ENCODE measurements at places on chromosomes 4 and X. TPM values are rescaled to one million over a fixed set of nuclear protein-coding genes. Genes with fewer than 3 reads are reported as not detected.

Gene GYPB
- total RNA-seq: not detected

Gene POU4F2
- total RNA-seq: not detected

Gene EPGN
- 5.9 TPM for total RNA-seq

Gene TLR8
- 0.08 TPM for total RNA-seq

Gene NUP62CL
- 0.74 TPM for total RNA-seq

Gene ASB12
- not detected for total RNA-seq

- no peak within 1 kb of the TSS for H3K27ac ChIP-seq
- no peaks in the 10 kb centered on the region for H3K27me3 ChIP-seq
- H3K4me1 ChIP-seq: no peaks in the 10 kb centered on the region
- DNase-seq: no peak
- no peak within 1 kb of the TSS for H3K4me3 ChIP-seq
Observed at GRCh38 chrX:74304016-74304415, at the start of gene ZCCHC13. TSS of gene ZCCHC13 (plus strand) at chrX:74304180. CDS start at chrX:74304267, 87 bp downstream.

DNA sequence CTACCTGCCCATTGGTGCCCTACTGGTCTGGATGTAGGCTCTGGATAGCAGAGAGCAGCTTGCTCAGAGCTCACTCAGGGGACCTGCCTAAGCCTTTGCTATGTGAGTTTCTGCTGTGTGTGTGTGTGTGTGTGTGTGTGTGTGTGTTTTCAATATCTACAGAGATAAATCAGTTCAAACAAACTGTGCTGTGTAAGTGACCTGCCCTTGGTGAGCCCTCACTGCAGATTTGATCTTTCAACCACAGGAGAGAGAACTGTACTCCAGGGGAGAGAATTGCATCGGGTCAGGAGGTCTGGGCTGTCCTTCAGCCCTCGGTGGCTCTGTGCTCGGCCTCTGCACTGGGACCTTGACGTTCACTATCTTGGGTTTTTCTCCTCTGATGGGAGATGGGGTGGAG is 35.0 kb upstream of the CDKN2AIP start:
- H3K27me3 ChIP-seq: no peaks in the 10 kb centered on the region
- no peaks in the 10 kb centered on the region for H3K36me3 ChIP-seq
- no peak overlapping the region for H3K27ac ChIP-seq
- no peak overlapping the region for H3K4me3 ChIP-seq
- DNase-seq: no peak

DNA sequence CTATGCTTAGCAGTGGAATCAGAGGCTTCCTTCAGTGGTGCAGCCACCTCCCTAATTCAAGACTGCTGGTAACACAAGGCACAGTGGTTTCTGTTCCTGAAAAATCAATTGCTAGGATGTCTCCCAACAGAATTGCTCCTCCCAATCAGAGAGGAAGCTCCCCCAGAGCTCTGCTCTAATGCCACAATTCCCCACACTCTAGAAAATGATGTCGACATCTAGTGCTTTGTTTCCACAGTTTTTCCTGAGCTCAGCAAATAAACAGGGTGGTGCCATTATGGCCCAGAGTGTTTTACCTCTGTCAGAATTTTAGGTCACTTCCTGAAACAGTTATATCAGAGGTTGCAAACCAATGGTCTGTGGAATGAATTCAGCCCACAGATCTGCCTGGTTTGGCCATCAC is 24.7 kb downstream of the TAB3 start:
- H3K4me1 ChIP-seq: no peaks in the 10 kb centered on the region
- DNase-seq: no peak
- H3K27ac ChIP-seq: no peak overlapping the region

- no peaks in the 10 kb centered on the region for H3K27me3 ChIP-seq
- no peak for DNase-seq
- H3K27ac ChIP-seq: no peak overlapping the region
- H3K36me3 ChIP-seq: no peaks in the 10 kb centered on the region
- H3K4me1 ChIP-seq: no peaks in the 10 kb centered on the region
Observed at GRCh38 chr4:90281541-90282355, 154.6 kb downstream of the CCSER1 start.

Gene IRS4
- not detected for total RNA-seq

DNA sequence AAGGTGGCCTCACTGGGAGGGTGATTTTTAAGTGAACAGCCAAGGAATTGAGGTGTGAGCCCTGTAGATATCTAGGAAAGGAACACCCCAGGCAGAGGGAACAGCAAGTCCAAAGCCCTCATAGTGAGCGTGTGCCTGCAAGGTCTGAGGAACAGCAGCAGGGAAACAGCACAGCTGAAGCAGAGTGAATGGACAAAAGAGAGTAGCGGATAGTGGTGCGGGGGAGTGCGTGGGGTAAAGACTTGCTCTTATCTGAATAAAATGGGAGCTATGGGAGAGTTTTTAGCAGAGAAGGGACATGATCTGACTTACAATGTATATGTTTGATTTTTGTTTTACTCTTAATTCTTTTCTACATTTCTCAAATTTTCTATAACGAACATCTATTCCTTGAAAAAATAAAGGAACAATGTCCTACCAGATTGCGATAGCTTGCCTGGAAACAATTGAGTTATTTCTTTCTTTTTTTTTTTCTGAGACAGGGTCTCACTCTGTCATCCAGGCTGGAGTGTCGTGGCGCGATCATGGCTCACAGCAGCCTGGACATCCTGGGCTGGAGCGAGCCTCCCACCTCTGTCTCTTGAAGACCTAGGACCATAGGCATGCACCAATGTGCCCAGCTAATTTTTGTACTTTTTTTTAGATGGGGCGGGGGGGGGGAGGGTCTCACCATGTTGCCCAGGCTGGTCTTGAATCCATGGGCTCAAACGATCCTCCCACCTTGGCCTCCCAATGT is 19.5 kb upstream of the HADH start:
- no peaks in the 10 kb centered on the region for H3K27me3 ChIP-seq
- H3K36me3 ChIP-seq: no peaks in the 10 kb centered on the region
- H3K4me3 ChIP-seq: no peak overlapping the region
- DNase-seq: no peak

DNA sequence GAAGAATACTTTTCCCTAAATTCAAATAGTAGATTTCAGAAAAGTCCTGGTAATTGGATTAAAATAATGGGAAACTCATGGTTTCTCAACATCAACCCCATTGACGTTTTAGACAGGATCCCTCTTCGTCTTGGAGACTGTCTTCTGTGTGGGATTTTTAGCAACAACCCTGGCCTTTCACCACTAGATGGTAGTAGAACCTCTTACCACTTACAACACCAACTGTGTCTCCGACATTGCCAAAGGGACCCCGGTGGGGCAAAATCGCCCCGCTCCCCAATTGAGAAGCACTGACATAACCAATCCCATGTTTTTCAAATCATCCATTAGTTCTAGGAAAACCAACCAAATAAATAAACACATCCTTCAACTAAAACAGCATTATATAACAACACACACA is 16.9 kb upstream of the ANOS1 start:
- H3K27ac ChIP-seq: no peak overlapping the region
- H3K4me1 ChIP-seq: no peaks in the 10 kb centered on the region
- no peak for DNase-seq

Gene DCAF4L1
- total RNA-seq: 0.22 TPM

Gene SORBS2
- total RNA-seq: not detected

DNA sequence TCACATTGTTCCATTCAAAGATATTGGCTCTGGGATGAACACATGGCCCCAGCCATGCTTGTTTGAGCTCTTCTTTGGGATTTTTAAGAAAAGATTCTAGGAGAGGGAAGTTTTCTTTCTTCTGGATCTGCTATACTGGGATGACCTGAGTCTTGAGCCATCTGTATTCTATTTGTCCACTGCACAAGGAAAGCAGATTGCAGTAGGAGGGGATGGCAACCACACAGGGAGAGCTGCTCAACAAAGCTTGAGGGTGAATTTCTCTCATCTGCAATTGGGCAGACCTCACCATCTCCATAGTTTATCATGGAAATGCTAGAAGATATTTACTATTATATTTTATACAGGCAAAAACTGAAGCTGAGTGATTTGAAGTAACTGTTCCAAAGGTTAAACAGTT is 34.3 kb downstream of the ADH7 start:
- no peak overlapping the region for H3K27ac ChIP-seq
- DNase-seq: no peak
- no peak overlapping the region for H3K4me3 ChIP-seq
- H3K36me3 ChIP-seq: no peaks in the 10 kb centered on the region
- no peaks in the 10 kb centered on the region for H3K4me1 ChIP-seq
- H3K27me3 ChIP-seq: no peaks in the 10 kb centered on the region

Gene SHISA3
- total RNA-seq: not detected

Gene TAB3
- total RNA-seq: 25.6 TPM

Gene TSPAN7
- 0.36 TPM for total RNA-seq

Gene ETFDH
- total RNA-seq: 12.7 TPM

Gene LGI2
- total RNA-seq: not detected

Gene RNF212
- 5.6 TPM for total RNA-seq

All from CD4-positive, alpha-beta T cell (primary cell).